ENCODE measurements at places on chromosomes 3 and 15. TPM values are rescaled to one million over a fixed set of nuclear protein-coding genes. Genes with fewer than 3 reads are reported as not detected.

Gene CMSS1
- 18.2 TPM for total RNA-seq

Gene PLA1A
- total RNA-seq, result 1.6 TPM

Gene TMEM212
- not detected for total RNA-seq

Gene PPIP5K1
- total RNA-seq, result 104 TPM

Gene CD200
- total RNA-seq, result 10.5 TPM

Gene LINGO1
- total RNA-seq, result 2.3 TPM

Gene HHATL
- 0.35 TPM for total RNA-seq

Gene TUBGCP4
- 22.0 TPM for total RNA-seq

Gene CFAP100
- 0.40 TPM for total RNA-seq

Gene COL6A5
- not detected for total RNA-seq

Gene CLDN16
- total RNA-seq, result 3.2 TPM

Gene ADIPOQ
- total RNA-seq, result 0.26 TPM

Gene ADGRG7
- 2.0 TPM for total RNA-seq

DNA sequence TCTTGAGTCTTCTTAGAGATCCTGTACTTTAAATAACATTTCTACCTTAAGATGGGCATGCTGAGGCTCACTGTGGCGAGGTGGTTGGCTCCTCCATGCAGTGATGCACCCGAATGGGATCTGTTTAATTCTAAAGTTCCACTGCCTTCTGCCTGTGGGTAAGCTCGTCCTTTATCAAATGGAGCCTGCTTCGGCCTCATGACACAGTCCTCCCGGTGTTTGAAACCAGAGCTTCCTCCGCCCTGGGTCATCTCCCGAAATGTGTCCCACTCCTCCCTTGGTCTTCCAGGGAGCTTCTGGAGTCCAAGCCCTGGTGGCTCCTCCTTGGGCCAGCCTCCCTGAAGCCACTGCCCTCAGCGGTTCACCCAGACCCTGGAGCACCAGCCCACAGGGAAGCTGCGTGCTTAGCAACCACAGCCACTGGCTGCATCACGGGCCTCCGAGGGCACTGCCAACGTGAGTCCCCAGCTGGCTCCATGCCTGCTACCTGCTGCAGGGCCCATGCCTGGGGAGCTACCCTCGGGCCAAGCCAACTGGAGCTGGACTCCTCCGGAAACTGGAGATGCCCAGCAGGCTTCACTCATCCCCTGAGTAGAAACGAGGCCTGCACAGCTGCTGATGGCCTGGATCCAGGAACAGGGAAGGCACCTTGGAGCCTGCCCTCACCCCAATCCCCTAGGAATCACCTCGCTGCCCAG is 3.3 kb downstream of the RHCG start:
- no peak for DNase-seq

- no peak for DNase-seq
Observed at GRCh38 chr15:57329582-57330367, 46.5 kb upstream of the CGNL1 start.

DNA sequence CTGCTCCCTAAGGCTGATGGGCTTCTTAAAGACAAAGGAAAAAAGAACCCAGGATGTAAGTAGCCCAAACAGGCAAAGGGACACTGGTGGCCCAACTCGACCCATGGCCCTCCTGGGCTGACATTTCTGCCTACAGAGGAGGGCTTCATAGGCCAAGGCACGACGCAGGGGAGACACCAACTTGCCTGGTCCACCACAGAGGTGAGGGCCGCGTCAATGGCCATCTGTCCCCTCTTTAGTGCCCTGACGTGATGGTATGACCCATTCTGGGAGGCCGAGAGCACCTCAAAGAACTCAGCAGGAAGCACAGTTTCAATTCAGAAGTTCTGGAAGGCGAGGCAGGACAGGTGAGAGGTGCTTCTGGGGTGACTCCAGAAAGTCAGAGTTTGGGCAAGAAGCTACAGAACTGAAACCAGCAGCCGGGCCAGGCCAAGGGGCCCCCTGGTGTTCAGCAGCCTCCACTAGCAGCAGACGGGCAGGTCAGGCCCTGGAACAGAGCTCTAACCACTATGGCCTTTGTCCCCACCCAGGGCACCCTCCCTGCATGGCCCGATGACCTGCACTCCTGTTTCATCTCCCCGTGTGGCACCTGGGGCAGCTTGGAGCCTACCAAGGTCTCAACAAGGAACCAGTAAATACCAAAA is 45.1 kb downstream of the HMCES start:
- no peak for DNase-seq

DNA sequence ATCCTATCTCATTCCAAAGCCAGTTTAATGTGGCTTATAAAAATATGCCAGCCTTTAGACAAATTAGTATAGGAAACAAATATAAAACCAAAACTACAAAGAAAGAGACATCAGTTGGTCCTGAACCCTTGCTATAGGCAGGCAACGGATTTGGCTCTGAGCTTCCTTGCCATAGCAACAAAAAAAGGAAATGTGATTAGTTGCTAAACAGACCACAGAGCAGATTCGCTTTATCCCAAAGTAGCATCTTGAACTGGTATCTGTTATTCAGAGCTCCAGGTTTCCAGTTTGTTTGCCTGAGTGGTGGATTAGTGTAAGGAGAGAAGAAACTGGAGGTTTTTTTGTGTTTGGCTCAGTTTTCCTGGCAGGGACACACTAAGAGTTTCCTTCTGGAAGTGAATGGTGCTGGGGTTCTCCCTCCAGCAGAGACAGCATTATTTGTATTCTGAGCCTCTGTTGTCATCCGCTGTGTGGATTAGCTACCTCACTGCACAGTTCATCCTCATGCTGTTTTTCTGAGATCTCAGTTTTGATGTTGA is 44.1 kb downstream of the CHST2 start:
- DNase-seq, result no peak

DNA sequence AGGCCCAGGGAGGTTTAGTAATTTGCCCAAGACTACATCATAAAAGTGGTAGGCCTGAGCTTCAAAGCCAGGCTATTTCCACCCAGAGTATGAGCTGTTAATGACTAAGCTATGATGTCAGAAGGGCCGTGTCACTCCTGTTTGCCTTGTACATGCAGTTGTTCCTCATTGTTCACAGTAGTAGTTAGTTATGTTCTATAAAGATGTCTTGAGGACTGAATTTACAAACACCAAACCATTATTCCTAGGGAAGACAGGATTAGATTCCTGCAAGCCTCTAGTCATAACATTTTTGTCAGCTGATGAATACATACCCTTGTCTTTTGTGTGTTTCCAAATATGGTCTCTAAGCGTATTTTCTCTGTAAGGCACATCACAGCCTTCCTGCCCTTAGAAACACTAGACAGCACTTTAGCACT is 20.9 kb upstream of the LARS2 start:
- DNase-seq, result no peak

DNA sequence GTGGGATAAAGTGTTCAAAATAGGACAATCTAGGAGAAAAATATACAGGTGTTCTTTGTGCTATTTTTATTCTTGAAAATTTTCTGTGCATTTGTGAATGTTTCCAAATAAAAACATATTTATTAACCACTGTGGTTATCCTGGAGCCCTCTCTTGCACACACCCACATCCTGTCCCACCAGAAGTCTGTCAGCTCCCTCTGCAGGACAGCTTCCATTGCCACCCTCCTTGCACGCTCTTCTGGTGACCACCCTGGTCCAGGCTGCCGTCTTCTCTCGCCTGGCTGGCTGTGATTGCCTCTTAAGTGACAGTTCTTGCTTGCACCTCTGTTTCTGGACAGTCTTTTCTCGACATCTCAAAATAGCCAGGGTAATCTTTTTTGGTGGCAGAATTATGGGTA is 394.0 kb downstream of the LRTM1 start:
- DNase-seq, result no peak

GRCh38 chr3:189908646-189909045 is 212.1 kb downstream of the P3H2 start:
- DNase-seq, result no peak

- DNase-seq, result no peak
Observed at GRCh38 chr3:69930564-69930963, 69.0 kb upstream of the SAMMSON start.

- no peak for DNase-seq
Observed at GRCh38 chr3:5123937-5124336, 1.8 kb downstream of the ARL8B start.

- DNase-seq, result no peak
Observed at GRCh38 chr3:18501679-18502343, 76.7 kb upstream of the SATB1 start.

GRCh38 chr3:104648823-104649222 is 717.9 kb upstream of the ALCAM start:
- no peak for DNase-seq

- no peak for DNase-seq
Observed at GRCh38 chr3:128801779-128802380, 75.9 kb downstream of the RAB7A start.

- no peak for DNase-seq
Observed at GRCh38 chr3:52277972-52278509, 408 bp downstream of the WDR82 start.

DNA sequence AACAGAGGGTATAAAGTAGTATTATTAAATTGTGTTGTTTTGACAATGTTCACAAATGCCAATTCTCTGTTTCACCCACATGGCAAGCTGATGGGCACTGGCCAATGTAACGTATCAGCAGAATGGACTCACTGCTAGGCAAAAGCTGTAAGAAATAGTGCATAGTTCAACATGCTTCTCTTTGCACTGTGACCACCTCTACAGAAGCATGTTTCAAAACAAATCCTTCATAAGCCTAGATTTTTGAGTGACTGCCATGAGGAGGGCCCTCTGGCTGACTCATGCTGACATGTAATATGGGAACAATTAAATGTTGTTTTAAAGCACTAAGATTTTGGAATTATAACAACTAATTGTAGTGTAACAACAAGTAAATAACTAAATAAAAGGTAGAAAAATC is 3.2 kb downstream of the GBE1 start:
- no peak for DNase-seq

- no peak for DNase-seq
Observed at GRCh38 chr3:179852142-179852905, 184.4 kb downstream of the PEX5L start.

DNA sequence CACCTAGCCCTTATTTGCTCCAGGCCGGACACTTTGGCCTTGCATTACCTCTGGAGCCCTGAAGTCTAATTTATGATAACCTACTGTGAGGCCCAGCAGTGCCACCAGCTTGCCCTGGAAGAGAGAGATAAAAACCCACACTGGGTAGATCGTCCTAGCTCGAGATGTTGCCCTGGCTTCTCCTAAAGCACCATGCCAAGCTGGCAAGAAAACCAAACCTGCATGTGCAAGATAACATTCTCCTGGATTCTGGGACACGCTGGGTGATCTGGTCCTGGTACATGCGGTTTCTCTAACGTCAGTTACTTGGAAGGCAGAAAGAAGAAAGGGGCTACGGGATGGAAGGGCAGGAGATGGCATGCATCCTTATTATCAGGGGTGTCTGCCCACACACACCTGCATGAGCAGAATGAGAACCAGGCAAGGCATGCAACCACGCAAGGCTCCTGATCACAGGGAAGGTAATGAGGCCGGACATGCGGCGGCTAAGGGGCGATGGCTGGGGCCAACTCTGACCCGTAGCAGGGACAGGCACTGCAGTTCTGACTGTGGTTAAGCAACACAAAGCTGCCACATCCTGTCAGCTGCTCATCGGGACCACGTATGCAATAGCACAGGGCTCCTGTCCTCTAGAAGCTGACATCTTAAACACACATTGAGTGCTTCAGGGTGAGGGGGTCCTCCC is 73.0 kb downstream of the OXNAD1 start:
- no peak for DNase-seq

DNA sequence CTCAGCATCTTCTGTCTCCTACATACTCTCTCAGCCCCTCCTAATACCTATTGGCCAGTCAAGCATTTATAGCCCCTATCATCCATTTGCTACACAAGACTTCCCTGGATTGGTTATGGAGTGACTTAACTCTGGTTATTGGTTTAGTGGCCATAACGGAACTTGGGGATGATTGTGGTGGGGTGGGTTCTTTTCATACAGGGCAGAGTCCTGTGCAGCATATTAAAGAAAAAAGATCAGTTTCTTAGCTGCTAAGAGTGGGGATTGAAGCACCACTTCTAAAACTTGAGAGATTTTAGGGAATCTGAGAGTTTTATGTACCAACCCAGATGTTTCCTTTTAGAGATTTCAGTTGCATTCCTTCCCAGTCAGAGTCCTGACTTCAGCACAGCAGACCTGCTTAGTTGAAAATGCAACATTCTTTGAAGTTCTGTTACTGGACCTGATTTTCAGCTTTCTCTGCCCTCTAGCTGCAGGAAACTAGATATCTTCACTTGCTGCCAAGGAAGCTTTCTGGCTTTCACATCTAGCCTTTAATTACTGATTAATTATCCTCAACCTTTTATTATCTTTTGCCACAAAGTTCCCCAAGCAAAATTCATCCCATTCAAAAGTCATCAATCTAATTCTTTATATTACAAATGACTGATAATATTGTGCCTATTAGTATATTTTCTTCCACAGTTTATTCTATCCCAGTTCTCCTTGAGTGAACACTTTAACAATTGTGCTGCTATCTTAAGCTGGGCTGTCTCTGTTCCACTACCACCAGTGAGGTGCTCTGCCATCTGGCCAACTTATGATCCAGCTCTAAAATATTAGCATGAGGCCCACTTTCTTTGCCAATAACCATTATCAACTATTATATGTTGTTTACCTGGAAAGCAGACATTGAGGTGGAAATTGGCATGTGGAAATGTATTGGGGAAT is 906.0 kb upstream of the ALCAM start:
- DNase-seq, result no peak

GRCh38 chr3:189950258-189950657 is 170.4 kb downstream of the P3H2 start:
- no peak for DNase-seq

DNA sequence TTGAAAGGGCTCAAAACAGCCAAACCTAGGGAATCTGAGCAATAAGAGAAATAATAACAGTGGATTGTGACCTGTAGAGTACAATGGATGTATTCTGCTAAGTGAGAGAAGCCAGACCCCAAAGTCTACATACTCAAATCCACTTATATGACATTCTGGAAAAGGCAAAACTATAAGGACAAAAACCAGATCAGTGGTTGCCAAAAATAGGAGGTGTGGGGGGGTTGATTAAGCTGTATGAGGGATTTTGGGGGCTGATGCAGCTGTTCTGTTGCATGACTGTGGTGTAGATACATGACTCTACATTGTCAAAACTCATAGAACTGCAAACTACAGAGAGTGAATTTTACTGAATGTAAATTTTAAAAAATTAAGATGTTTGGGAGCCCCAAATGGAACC is 20.1 kb upstream of the CGNL1 start:
- no peak for DNase-seq

GRCh38 chr3:101325393-101326134 is 5.2 kb upstream of the IMPG2 start:
- no peak for DNase-seq

DNA sequence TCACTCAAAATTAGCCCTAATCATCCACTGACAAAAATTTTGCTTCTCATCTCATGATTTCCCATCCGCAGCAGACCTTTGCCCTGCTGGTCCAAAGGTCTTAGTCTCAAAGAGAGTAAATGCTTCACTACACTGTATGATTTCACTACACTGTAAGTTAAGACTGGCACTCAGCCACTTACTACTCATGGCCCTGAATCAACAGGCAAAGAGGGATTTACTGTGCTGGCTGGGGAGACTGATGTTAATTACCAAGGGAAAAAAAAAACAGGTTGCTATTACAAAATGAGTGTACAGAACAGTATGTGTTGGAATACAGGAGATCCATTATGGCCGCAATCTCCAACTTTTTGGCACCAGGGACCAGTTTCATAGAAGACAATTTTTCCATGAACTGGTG is 214.8 kb downstream of the ZMAT3 start:
- no peak for DNase-seq

GRCh38 chr3:122618614-122619013 is 41.2 kb downstream of the PARP15 start:
- no peak for DNase-seq

GRCh38 chr15:91196768-91197167 is 96.7 kb downstream of the SV2B start:
- DNase-seq, result no peak

- DNase-seq, result no peak
Observed at GRCh38 chr3:98626151-98626550, 32.7 kb upstream of the CPOX start.
